Tongue (tissue), 3 donors: ENCODE measurements at places on chromosomes 2 and 18.

DNA sequence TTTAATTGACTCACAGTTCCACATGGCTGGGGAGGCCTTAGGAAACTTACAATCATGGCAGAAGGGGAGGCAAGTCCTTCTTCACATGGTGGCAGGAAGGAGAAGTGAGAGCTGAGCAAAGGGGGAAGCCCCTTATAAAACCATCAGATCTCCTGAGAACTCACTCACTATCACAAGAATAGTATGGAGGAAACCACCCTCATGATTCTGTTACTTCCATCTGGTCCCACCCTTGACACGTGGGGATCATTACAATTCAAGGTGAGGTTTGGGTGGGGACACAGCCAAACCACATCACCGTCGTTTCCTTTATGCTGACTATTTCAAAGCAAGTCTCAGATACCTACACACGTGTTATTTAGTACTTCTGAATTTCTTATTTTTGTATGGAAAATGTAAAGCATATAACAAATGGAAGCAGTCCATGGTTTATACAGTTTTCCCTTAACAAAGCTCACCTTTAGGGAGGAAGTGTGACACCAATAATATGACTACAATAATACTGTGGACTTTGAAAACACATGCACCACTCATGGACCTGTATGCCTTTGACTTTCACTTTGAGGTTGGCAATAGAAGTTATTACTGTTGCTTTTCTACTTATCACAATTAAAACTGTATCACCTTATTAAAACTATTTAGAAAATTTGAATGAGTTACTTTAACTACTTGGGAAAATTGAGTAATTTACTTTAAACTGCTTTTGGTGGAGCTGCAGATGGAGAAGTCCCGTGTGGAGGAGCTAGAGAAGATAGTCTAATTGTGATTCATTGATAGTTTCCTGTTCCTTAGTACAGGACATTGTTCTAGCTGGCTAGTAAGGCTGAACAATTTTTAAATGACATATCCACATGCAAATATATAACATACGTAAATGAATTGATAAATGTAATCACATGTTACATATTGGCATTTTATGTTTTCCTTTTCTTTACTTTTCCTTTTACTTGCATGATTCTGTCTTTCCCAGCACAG lies 37.3 kb downstream of the MTCL1 start:
- no peak for DNase-seq

DNA sequence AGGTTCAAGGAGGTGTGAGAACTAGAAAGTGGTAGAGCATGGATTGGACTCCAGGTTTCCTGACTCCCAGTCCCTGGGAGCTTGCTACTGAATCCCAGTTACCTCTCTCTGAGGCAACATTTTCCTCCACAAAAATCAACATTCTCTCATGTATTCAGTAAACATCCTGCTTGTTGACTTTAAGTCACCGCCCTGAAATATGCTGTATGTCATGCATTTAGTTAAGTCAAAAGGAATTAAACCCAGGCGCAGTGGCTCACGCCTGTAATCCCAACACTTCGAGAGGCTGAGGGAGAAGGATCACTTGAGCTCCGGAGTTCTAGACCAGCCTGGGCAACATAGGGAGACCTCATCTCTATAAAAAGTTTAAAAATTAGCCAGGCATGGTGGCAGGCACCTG lies 3.8 kb downstream of the MATN3 start:
- peak; percentile 33 for DNase-seq

- DNase-seq: no peak
These were observed 146.3 kb downstream of the TMX3 start for GRCh38 chr18:68568364-68569155.

GRCh38 chr2:106270471-106270891 lies 76.4 kb upstream of the UXS1 start:
- DNase-seq: peak; percentile 20
